ENCODE measurements at places on chromosomes 13 and 19.

DNA sequence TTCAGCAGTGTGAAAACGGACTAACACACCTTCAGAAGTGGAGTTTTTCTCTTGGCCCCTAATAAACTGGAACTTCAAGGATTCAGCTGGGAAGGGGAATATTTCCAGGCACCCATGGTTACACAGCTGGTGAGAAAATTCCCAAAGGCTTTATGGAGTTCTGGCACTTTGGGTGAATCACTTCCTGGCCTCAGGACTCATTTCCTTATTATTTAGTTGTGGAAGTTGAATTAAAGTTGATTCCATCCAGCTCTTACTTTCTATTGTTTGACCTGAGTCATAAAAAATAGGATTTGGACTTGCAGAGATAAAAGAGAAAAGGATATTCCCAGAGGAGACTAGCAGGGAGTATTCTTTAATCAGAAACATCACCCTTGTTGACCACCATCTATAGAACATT is 882.1 kb downstream of the UQCRFS1 start:
- no peak for DNase-seq

DNA sequence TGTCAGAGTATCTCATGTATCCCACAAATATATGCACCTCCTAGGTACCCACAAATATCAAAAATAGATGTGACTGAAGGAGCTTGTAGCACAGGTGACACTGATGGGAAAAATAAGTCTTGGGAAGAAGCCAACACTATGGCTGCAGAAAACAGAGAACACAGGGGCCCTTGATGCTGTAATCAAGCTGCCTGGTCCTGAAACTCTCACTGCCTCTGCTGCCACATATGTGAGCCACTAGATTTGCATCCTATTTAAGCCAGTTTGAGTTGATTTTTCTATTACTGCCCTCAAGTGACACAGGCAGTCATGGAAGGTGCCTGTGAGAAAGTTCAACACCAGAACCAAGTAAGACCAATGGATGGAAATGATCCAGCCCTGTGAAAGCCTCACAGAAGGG is 720.8 kb downstream of the UQCRFS1 start:
- no peak for DNase-seq

GRCh38 chr13:75612354-75612753 is 23.8 kb upstream of the LMO7 start:
- DNase-seq = no peak

GRCh38 chr13:94006296-94006695 is 473.2 kb downstream of the DCT start:
- DNase-seq = no peak

DNA sequence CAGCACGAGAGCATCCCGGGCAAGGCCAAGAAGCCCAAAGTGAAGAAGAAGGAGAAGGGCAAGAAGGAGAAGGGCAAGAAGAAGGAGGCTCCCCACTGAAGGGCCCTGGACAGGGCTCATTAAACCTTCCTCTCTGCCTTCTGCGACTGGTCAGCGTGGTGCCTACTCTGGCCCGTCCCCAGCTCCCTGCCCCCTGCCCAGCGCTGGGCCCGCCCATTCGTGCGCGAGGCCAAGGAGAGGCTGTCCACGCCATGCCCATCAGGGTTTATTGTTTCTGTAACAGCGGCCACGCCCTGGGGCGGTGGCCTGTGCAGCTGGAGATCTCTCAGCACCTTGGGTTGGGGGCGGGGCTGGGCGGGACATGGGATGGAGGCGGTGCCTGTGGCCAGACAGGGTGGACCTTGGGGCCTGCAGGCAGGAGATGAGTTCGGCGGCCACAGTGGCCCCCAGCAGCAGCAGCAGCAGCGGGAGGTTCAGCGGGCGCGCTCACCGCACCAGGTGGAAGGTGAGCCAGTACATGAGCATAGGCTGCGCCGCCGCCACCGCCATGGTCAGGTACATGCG is 897 bp downstream of the C19orf33 start:
- no peak for DNase-seq

DNA sequence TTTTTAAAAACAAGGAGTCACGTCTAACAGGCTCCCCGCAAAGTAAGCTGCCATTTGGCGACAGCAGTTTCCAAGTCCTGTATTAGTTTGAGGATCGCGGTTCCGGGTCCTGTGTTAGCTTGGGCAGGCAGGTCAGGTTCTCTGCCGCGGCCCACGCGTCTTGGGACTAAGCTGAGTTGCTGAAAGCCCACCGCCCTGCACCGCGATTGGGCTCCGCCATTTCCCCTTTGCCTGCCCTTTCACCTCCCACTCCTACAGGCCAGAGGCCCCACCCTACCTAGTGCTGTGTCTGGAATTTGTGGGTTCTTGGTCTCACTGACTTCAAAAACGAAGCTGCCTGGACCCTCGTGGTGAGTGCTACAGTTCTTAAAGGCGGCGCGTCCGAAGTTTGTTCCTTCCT is 6.8 kb downstream of the PARP4 start:
- no peak for DNase-seq

DNA sequence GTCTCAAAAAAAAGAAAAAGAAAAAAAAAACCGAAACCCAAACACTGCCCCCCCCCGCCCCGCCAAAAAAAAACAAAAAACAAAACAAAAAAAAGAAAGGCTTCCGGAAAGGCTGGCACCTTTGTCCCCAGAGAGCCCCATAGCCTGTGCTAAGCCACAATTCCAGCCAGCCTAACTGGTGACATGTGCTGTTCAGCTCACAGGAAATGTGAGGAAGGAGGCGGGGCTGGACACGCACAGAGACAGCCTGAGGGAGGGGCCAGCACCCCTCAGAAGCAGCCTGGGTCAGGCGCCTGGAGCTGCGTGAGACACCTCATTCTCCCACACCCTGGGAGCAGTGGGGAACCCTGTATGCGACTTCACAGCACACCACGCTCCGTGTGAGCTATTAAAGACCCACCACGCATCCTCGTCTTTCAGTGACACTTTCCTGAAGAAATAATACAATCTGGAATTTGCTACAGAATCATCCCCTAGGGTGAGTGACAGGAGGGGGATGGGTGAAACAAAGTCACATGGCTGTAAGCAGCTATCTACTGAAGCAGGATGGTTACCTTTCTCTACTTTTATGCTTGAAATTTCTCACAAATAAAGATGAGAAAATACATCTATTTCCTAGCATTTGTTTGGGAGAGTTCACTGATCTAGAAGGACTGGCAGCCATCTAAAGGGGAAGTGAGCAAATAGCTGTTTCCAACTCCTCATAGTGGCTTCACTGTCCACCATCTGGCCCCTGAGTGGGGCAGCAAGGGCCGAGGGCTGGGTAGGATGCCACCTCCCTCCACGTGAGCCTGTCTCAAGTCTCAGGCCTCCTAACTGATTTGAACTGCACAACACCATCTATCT is 12.3 kb upstream of the SLC35E1 start:
- peak; percentile 92 for DNase-seq

DNA sequence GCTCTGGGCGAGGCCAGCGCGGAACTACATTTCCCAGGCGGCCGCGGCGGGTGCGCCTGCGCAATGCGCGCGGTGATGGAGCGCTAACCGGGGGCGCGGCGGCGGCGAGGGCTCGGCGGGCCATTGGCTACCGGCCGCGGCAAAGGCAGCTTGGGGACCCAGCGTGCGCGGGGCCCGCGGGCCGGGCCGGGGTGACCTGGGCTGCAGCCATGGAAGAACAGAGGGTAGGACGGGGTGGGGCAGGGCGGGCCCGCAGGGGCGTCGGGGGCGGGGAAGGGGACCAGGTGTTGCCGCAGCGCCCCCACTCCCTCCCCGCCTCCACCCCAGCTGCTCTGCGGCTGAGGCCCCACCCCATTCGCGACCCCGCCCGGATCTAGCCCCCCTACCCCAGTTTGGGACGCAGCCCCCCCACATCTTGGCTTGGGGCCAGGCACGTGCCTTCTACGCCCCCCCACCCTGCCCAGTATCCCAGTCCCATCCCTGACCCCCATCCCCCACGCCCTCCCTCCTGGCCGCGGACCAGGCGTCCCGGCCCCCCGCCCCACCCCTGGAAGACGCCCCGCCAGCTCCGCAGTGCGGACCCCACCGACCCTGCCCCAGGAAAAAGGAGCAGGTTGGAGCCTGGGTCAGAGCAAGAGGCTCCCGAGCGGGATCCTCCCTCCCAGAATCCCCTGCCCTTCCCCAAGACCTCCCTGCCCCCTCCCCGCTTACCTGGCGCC is at the start of gene FSD1:
FSD1 (plus strand) TSS at position 61 of the 719 bp plus-strand sequence; CDS start at position 210, 149 bp downstream.
- peak; percentile 29 for DNase-seq

DNA sequence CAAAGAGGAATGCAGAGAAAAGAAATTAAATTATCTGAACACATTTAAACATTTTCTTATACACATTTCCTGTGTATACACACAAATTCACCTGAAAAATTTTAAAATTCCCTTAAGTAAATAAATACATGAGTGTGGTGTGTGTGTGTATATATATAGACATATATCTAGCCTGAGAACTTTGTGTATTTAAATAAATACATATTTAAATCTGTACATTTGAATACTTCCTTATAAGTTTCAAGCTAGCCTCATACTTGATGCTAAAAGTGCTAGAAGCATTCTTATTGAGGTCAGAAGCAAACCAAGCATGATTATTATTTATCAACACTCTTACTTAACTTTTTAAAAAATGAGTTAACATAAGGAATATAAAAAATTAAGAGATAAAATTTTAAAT is 260.7 kb downstream of the NHLRC3 start:
- DNase-seq = no peak

DNA sequence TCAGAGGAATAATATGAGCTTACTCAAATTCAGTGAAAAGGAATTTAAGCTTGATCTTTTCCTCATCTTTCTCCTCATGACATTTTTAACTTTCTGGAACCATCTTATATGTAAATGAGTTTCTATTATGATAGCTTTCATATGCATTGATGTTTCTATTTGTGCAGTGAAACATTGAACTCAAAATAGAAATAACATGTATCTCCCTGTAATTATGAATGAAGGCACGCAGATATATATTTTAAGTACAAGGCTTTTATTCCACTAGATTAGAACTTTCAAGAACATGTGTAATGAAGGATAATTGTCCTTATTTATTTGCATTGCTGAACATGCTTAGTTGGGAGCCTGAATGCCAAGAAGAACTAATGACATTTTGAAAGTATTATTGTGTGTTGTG is 1391.7 kb upstream of the MIR17HG start:
- no peak for DNase-seq

- no peak for DNase-seq
Measured at GRCh38 chr19:38211151-38211591, 12.9 kb downstream of the DPF1 start.

DNA sequence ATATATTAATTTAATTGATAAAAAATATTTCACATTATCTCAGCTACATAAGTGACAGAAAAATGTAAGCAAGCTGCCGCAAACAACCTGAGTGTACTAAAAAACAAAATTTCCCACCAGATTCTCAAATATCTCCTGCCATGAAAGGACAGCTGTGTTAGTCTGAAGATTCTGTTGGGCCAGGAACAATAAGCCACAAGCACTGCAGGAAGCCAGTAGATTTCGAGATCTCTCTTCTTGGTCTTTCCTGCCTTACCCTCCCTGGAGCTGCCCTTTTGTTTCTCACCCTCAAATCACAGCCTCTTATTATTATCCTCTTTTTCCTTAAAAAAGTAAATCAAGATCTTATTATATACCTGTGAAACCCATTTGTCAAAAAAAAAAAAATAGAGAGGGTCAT is 165.6 kb downstream of the EFNB2 start:
- no peak for DNase-seq

GRCh38 chr19:18443831-18444230 is 5.9 kb upstream of the ISYNA1 start:
- DNase-seq = no peak
